ENCODE measurements at places on chromosomes 16 and 17.
A peak's percentile ranks its signal among the peaks of the same experiment; 100 is the strongest.

DNA sequence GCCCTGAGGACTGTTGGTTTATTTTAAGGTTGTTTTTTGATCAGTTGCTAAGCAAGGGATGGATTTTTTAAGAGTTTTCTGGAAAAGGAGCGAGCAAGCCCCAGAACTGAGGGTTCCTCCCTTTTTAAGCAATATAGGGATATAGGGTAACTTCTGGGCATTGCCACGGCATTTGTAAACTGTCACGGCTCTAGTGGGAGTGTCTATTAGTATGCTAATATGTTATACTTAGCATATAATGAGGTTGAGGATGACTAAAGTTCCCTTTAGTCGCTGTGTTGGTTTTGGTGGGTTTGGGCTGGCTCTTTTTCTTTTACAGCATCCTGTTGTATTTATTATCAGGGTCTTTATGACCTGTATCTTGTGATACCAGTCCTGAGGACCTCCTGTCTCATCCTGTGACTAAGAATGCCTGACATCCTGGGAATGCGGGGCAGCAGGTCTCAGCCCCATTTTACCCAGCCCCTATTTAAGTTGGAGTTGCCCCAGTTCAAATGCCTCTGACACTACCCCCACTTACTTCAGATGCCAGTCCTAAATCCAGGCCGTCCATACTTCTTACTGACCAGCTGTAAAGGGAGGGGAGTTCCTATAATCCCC, 59.4 kb downstream of the MFSD11 start:
- DNase-seq: no peak

GRCh38 chr17:70053241-70054234, 21.5 kb upstream of the KCNJ16 start:
- no peak for DNase-seq

GRCh38 chr17:17498606-17499301, 2.6 kb upstream of the RASD1 start:
- no peak for DNase-seq

DNA sequence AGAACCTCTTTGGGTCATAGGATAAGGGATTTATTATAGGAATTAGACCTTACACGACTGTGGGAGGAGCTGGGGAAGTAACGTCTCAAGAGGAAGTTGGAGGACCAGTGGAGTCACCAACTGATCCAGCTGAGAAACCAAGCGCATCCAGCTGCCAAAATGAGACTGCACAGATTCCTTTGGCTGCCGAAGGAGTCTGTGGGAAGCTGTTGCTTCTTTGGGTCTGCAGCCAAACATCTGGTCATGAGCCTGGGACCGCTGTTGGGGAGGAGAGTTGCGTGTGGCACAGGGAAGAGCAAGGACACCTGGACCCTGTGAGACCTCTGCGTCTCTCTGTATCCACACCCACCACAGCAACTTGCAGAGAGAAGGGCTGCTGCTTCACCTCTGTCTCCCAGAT, 2.4 kb upstream of the NACA2 start:
- DNase-seq: no peak

GRCh38 chr17:70072546-70073309, 2.3 kb upstream of the KCNJ16 start:
- DNase-seq: no peak

DNA sequence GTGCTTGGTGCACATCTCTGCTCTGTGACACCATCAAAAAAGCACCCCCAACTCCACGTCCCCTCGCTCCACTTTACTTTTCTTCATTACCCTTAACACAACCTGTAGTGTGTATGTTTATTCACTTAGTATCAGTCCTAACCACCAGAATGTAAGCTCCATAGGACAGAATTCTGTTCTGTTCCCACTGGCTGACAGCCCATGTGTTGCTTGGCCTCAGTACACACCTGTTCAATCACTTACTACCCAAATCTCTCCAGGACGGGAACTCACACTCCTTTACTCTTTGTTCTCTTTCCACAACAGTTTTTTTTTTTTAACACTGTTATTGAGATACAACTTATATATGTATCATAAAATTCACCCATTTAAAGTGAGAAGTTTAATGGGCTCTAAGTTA, 119.6 kb downstream of the MAF start:
- no peak for DNase-seq

DNA sequence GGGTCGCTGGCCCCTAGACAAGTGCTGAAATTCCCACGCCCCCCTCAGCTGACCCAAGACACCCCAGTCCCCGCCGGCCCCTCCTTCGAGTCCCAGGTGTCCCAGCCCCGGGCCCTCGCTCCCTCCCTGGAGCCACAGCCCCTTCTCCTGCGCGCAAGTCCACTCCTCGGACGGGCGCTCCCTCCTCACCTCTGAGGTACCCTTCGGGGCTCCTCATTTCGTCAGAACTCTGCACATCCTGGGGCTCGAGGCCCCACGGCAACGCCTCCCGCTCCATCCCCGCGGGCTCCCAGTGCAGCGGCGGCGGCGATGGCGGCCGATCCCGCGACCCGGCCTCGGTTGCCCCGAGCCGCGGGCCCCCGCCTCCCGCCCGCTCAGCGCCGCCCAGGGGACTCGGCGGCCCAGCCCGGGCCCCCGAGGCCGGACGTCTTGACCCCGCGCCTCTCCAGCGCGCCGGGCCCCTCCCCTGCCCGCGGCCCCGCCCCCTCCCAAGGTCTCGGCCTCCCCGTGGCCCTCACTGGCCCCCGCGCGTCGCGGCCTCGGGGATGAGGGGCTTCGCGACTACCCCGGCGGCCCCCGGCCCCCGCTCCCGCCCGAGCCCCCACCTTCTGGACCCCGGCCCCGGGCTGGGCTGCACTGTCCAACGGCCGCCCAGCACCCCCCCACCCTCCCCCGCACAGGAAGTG, at the start of gene ZNF768:
ZNF768 (minus strand) TSS at position 430 of the 686 bp plus-strand sequence; CDS start at position 277, 153 bp downstream.
- DNase-seq: no peak

DNA sequence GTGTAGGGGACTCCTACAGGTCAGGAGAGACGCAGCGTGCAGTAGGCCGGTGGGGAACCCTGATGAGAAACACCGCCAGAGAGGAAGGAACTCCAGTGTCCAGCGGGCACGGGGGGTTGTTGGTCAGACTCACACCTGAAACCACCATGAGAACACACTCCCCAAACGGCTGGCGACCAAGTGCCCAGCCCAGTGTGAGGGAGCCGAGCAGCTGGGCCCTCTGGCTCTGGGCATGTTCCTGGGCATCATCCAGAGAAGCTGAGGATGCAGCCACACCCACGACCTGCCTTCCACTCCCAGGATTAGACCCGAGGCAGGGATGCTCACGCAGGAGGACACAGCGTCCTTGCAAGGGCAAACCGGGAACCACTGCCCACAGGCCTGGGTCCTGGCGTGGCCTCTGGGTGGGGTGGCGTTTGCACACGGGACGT, 108.3 kb upstream of the ZNF750 start:
- no peak for DNase-seq

DNA sequence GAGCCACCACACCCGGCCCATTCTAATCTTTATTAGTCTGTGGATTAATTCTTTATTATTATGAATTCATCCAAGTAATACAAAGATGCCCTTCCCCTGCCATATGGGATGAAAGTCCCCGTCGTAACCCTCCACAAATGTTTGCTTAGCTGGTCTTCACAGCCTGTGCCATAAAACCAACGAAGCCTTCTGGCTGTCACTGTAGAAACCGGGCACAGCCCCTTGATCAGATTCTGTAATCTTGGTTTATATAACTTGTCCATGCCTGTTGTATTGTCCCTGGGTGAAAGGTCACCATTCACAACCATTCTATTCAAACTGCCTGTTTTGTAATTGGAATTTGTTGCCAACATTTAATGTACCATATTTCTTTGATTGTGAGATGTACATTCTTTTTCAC, 66.5 kb downstream of the ATP2C2 start:
- DNase-seq: no peak

DNA sequence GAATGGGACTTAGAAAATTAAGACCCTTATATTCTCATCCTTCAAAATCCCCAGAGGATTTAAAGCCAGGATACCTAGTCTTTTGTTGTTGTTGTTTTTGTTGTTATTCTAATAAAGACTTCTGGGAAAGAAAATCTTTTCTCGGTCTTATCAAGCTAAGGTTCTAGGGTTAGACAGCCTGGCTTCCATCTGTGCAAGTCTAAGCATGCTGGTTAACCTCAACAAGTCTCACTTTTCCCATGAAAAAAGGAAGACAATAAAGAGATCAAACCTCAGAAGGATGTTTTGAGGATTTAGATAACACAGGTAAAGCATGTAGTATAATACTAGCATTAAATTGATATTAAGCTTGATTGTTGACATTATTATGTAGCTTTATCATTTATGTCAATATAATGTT, 486.4 kb upstream of the SOX9 start:
- DNase-seq: no peak

DNA sequence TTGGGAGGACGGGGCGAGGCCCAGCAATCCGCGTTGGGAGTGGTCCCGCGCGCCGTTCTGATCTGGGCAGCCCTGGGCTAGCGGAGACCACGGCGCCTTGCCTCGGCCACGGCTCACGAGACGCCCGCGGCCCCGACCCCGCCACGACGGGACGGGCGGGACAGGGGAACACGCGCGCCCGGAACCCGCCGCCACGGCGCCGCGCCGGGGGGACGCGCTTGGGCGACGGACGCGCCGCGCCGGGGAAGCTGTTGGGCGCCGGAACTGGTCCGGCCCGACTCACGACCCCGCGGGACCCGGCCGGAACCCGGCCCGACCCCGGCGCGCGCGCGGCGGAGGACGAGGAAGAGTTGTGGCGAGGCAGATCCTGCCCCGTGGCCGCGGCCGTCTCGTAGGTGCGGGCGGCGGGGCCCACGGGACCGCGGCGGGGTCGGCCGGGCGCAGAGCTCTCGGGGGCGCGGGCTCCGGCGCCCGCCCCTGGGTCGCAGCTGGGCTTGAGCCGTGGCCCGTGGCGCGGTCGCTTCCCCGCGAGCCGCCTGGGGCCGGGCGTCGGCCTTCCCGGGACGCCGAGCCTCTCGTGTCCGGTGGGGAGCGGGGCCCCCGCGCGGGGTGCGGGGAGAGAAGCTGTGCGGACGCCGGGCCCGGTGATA, at the start of gene ACSF3:
ACSF3 (plus strand) TSS at position 251 of the 650 bp plus-strand sequence. CDS start 6,830 bp downstream, outside the sequence.
- peak; percentile 17 for DNase-seq

GRCh38 chr16:82699711-82700495, 73.1 kb downstream of the CDH13 start:
- peak; percentile 64 for DNase-seq

DNA sequence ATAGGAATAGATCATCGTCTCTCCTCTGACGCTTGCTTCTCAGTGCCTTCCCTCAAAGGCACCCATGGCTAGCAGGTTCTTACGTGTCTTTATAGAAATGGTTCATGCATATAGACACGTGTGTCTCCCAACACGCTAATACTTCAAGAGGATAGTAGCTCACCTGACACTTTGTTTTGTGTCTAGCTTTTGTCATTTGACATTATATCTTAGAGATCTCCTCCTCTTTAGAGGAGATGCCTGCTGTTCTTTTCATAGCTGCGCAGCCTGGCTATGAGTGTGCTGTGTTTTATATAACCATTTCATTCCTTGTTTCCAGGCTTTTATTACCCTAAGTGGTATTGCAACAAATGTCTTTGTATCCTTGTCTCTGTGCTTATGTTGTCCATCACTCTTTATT, 411.7 kb downstream of the CPPED1 start:
- DNase-seq: no peak

- peak; percentile 90 for DNase-seq
Measured at GRCh38 chr16:46689365-46690280, at the start of gene ORC6. Gene ORC6, plus strand, starts transcription at chr16:46689659. Its CDS starts 47 bp downstream, at chr16:46689706.

DNA sequence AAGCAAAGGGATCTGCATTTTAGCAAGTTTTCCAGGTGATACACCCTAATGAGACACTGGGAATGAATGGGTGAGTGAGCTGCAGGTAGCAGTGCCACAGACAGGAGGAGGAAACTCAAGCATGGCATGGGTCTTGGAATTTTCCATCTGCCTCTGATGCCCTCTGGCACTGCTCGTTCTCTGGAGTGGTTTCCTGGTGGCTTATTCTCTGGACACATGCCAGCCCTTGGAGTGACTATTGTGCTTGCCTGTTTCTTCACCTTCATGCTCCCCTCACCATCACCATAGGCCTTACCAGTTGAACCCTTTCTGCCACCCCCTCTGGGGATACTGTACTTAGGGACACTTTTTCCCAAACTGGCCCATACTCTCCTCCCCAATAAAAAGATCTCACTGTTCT, 1.6 kb downstream of the COASY start:
- no peak for DNase-seq

GRCh38 chr17:66702106-66702936, 132.6 kb upstream of the CACNG5 start:
- no peak for DNase-seq

DNA sequence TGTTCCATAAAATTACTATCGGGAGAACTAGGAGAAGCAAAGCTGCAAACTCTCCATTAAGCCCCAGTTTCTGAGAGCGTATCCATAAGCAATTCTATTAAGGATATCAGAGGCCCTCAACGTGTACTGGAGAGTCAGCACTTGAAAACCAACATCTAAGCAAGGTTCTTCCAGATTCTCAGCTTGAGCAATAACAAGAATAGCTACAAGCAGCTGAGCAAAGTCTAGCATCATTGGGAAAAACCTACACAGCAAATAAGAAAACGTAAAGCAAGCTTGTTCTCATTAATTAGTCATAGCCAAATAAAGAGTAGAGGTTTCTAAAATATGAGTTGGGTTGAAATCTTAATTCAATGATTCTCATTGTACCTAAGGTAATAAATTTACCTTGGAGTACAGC, 26.9 kb upstream of the COX10 start:
- no peak for DNase-seq

DNA sequence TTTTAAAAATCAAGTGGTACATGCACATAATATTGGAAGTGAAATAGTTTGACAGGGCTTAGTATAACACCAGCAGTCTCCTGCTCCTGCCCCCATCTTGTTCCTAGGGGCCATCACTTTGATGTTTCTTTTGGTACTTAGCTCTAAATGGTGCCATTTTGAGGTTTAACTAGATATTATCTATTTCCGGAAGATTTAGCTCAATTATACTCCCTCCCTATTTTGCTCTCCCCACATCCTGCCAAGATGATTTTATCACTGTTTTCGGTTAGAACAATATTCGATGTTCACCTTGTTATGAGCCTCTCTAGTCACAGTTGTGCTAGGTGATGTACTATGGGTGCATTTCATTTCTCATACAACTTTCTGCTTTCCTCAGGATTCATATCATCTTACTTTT, 20.0 kb upstream of the SLC35G3 start:
- DNase-seq: no peak

- no peak for DNase-seq
Measured at GRCh38 chr17:49979748-49980479, 10.9 kb downstream of the DLX4 start.

GRCh38 chr17:47831003-47831933, at the start of the genes LRRC46 and MRPL10:
Gene LRRC46, plus strand, starts transcription at chr17:47831670. Its CDS starts 320 bp downstream, at chr17:47831990.
Gene MRPL10, minus strand, starts transcription at chr17:47831541. Its CDS starts 30 bp downstream, at chr17:47831511.
- DNase-seq: peak; percentile 78

DNA sequence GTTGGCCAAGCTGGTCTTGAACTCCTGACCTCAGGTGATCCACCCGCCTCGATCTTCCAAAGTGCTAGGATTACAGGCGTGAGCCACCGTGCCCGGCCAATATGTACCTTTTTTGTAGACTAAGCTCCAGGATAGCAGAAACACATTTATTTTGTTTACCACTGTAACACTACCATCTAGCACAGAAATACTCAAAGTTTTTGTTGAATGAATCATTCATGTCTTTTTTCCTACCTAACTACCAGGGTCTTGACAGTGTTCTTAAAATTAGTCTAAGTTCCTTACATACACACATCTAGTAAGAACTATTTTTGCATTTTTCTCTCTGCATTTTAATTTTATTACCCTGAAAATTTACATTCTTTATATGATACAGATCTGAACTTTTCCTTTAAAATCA, 44.4 kb downstream of the AKAP10 start:
- no peak for DNase-seq

GRCh38 chr17:7080456-7081041, 498 bp upstream of the CLEC10A start:
- no peak for DNase-seq

GRCh38 chr17:63476854-63477479, at the start of gene ACE:
Gene ACE, plus strand, starts transcription at chr17:63477061. Its CDS starts 34 bp downstream, at chr17:63477095.
- no peak for DNase-seq

GRCh38 chr17:63095459-63095858, 129.4 kb downstream of the TANC2 start:
- no peak for DNase-seq

Measured in fibroblast of skin of left biceps (primary cell).